ENCODE measurements at places on chromosomes 3 and 15.
A peak's percentile ranks its signal among the peaks of the same experiment; 100 is the strongest.

DNA sequence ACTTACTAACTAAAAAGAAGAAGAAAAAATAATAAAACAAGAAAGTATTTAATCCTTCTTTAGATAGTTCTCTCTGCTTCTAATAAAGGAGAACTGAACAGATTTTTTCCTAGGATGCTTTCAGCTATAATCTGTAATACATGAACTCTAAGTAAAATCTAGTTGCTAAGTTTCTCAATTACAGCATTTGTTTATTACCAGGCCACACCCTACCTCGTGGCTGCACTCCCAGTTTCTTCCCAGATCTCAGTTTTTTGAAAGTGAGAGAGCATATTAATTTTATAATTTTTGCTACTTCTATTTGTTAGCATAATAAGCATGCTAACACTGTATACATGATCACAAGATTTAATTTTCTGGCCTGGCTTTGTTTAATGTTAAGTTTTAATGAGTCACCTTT, 258.3 kb downstream of the IL5RA start:
- DNase-seq, result no peak

- DNase-seq, result no peak
Observed at GRCh38 chr3:23479615-23480328, 276.6 kb downstream of the UBE2E2 start.

DNA sequence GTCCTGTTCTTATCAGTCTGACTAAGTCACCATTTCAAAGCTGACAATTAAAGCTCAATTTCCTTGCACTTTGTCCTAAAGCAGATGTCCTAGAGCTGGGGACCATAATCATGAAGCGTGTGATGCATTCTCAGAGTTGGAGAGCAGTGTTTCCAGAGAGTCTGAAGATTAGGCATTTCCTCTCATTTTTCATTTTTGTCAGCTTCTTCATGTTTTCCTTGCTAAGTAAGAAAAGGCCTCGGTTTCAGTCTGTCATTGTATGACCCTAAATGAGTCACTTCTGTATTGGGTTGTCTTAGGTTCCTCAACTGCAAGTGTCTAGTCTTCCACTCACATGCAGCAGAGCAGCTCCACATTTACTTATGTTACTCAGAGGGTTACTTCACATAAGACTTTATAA, 257.2 kb upstream of the TPRG1 start:
- DNase-seq, result peak; percentile 89

DNA sequence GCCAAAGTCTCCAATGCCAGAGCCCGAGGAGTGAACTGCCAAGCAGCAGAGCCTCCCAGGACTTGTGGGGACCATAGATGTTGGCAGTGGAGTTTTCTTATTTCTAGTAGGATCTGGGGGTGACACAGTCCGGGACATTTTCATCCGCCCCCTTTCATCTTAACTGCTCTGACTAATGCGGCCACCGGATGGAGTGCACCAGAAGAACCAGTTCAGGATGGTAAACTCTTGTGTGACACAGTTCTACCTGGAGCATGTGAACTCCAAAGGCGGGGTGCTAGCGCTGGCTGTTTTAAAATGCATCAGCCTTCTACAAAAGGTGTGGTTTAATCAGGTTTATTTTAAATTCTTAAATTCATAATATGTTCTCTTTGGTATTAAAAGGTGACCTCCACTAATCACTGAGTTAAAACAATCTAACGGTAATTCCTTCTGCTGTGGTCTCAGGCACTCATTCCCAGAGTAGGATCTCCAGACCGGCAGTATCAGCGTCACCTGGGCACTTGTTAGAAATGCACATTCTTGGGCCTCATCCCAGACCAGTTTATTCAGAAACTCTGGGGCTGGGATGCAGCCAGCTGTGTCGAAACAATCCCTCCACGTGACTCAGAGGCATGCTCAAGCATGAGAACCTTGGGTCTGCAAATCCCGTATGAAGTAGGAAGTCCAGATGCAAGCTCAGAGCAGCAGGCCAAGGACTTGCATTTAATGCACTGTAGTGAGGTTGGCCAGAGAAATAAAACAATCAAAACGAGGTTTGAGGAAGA, 105.5 kb downstream of the GABRB3 start:
- DNase-seq, result no peak

DNA sequence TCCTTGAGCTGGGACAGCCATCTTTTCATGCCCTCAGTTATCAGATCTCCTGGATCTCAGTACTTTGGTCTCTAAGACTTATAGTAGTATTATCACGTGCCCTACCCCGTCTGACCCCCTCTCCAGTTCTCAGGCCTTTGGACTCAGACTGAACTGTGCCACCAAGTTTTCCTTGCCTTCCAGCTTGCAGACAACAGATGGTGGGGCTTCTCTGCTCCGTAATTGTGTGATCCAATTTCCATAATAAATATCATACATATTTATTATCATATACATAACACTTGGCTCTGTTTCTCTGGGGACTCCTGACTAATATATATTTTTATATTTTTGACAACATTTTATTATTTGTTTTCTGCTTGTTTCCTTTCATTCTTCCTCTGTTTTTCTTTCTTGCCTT, 458.8 kb upstream of the SEMA6D start:
- no peak for DNase-seq

GRCh38 chr3:110789315-110789714, 282.3 kb upstream of the NECTIN3 start:
- DNase-seq, result peak; percentile 60

- no peak for DNase-seq
Observed at GRCh38 chr3:71260782-71261181, 322.7 kb downstream of the FOXP1 start.

DNA sequence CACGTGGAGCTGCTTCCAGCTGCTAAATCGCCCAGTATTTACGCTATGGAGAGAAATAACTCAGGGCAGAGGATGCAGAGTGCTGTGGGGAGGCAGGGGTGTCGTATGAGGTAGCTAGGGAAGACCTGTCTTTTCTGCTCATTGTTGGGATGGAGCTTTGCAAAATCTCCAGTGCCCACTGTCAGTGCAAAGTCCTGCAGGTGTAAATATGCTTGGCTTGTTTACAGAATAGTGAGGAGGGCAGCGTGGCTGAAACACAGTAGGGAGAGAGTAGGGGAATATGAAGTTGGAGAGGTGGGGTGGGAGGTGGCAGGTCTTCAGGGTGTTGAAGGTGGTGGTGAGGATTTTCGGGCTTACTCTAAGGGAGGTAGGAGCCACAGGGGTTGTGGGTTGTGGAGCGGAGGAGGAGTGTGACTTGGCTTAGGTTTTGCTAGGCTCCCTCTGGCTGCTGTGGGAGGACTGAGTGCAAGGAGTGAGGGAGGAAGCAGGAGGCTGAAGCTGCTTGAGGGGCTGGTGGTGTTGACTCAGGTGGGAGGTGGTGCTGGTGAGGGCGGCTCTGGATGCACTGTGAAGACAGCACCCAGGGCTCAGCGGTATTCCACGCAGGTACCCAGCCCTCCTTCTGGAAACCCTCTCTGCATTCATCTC, 125.7 kb downstream of the FBLN2 start:
- DNase-seq, result no peak

DNA sequence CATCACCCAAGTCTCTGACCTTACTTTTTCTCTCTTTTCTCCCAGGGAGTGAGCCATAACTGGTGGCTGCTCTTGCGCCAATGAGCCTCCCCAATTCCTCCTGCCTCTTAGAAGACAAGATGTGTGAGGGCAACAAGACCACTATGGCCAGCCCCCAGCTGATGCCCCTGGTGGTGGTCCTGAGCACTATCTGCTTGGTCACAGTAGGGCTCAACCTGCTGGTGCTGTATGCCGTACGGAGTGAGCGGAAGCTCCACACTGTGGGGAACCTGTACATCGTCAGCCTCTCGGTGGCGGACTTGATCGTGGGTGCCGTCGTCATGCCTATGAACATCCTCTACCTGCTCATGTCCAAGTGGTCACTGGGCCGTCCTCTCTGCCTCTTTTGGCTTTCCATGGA, 13.2 kb upstream of the ATG7 start:
- no peak for DNase-seq

- DNase-seq, result no peak
Observed at GRCh38 chr3:193372783-193373182, 5.8 kb downstream of the ATP13A5 start.
